A549 (cell line): ENCODE measurements at places on chromosomes 1 and 21. TPM values are rescaled to one million over a fixed set of nuclear protein-coding genes. Genes with fewer than 3 reads are reported as not detected.

DNA sequence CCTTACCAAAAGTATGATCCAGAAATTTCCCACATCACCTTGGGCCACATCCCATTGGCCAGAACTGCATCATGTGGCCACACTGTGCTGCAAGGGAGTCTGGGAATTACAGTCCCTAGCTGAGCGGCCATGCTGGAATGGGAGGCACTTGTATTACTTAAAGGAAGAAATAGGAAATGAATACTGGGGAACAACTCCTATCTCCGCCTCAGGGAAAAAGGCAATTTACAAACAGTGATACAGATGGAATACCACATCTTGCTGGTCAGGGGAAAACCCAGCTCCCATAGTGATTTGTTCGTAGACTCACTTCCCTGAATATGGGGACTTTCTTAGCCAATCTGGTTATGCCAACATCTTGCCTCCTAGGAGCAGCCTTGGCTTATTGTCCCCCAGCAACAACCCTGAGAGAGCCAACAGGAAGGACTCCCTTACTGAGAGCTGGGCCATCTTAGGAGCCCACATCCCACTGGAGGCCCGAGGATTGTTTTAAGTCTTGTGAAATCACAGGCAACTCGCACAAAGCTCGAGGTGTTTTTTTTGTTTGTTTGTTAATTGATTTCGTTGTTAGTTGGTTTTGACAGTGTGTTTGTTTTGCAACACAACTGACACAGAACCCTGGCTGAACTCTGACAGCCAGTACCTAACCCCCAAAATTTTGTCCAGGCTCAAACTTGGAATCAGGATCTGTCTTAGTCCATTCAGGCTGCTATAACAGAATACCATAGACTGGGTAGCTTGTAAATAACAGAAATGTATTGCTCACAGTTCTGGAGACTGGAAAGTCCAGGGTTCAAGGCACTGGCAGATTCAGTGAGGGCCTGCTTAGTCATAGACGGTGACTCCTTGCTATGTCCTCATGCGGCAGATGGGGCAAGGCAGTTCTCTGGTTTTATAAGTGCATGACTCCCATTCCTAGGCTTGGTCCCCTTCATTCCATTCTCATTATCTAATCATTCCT is 14.9 kb downstream of the CDA start:
- DNase-seq: no peak

GRCh38 chr1:8661185-8662110 is 156.0 kb downstream of the RERE start:
- DNase-seq: peak; percentile 35

- no peak for DNase-seq
Measured at GRCh38 chr1:56092684-56093570, 486.4 kb downstream of the PLPP3 start.

ASAP3 gene
- 3.9 to 4.9 TPM (median 4.0 TPM) in 3 replicates for polyA plus RNA-seq

GRCh38 chr1:20083178-20083944 is 13.4 kb downstream of the PLA2G5 start:
- DNase-seq: no peak

- DNase-seq: no peak
Measured at GRCh38 chr1:108862017-108862610, 5.2 kb upstream of the AKNAD1 start.

PGLYRP4 gene
- polyA plus RNA-seq: not detected in 3 replicates
